ENCODE measurements at places on chromosomes 3 and 15. TPM values are rescaled to one million over a fixed set of nuclear protein-coding genes. Genes with fewer than 3 reads are reported as not detected.

DNA sequence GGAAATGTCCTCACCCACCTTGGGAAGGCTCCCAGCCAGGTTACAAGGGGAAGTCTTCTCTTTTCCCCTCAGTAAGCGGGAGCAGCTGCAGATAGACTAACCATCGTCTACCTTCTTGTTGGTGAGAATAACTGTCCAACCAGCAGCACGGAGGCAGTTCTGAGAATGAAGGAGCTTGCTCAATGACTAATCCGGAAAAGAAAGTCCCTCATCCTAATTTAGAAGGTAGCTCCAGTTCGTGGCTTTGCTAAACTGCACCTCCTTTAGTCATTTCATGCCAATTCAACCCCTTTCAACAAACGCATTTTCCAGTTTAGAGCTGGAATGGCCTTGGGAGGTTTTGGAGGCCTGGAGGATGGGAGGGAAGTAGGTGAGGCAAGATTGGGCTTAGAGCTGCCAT, 527.4 kb upstream of the PROK2 start:
- DNase-seq, result no peak

DNA sequence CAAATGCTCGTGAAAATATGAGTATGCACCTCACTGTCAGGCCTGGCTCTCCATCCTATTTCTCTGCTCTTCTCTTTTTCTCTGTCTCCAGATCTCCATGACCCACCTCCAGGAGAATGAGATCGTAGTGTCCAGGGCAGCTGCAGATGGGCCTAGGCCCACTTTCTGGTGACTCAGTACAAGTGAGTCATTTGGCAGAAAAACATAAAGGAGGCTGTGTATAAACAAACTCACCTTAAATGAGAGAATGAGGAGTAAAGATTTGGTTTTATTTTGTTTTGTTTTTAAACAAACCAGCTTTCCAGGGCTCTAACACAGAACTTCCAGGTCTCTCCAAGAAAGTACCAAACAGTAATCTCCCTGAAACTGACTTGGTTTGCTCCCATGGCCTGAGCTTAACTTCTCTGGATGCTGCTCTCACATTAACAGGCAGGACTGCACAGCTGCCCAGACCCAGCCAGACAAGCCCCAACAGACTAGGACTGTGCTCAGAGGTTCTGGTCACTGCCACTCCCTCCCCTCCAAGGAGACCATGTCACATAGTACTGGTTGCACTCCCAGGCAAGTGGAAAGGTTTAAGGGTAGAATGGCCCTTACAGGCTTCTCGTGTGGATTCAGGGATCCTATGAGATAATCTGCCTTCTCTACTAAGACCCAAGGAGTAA, 1.5 kb upstream of the HEG1 start:
- DNase-seq, result no peak

SEMA5B gene
- polyA plus RNA-seq, result 25.6 TPM

DNA sequence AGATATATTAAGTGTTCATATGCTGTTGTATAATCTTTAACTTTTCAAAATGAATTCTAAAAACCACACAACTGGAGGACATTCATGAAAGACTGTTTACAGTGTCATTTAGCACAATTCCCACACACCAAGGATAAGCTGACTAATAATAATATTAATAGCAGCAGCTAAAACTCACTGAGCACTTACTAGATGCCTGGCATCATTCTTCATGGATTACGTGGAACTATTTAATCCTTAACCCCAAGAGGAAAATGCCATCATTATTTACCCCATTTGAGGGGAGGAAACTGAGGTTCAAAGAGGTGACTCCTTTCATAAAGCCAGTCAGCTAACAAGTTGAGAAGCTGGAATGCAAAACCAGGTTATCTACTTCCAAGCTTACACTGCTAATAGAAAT, 77.0 kb downstream of the TMEM108 start:
- DNase-seq, result no peak

GRCh38 chr3:32813180-32813579, 4.6 kb upstream of the TRIM71 start:
- no peak for DNase-seq

- DNase-seq, result no peak
Measured at GRCh38 chr3:110198717-110199587, 861.6 kb upstream of the DPPA4 start.

DPPA2 gene
- 1.4 TPM for polyA plus RNA-seq

DNA sequence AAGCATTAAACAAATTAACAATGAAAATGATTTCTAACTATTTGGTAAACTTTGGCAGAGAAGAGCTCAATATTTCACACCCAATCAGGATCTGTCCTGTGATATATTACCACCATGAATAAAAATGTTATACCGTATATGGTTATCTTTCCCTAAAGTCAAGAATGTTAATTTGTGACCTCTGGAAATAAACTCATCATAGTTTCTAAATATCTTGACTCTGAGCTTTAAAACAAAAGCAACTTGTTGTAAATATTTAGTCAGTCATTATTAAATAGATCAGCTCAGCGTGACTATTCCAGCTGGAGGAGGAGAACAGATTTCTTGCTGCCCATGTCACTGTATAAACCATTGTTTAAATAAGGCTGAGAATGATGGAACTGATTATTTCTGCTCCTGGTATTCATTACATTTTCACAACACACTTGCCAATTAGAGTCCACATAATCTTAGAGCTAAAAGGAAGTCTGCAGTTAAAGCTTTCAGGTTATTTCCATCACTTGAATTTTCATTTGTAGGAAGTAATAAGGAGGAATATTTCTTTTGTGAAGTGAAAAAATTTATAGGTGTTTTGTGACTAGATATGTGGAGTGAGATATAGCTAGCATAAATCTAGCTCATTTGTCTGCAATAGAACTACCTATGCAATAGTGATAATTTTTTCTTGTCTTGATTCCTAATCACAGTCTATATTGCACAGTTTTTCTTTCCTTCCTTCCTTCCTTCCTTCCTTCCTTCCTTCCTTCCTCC, 106.5 kb upstream of the P2RY1 start:
- no peak for DNase-seq

GRCh38 chr3:98223907-98224672, 40.0 kb upstream of the OR5H6 start:
- no peak for DNase-seq

All from right renal cortex interstitium (tissue), 3 donors.